Progenitor cell of endocrine pancreas (in vitro differentiated cells): ENCODE measurements at places on chromosomes 5 and 9. TPM values are rescaled to one million over a fixed set of nuclear protein-coding genes. Genes with fewer than 3 reads are reported as not detected.
A peak's percentile ranks its signal among the peaks of the same experiment; 100 is the strongest.

The FCN2 gene
- total RNA-seq: not detected in 2 replicates

The LRRC26 gene
- total RNA-seq: 0.89 and 1.00 TPM in 2 replicates

The MAP1B gene
- 58.6 and 63.8 TPM in 2 replicates for total RNA-seq

DNA sequence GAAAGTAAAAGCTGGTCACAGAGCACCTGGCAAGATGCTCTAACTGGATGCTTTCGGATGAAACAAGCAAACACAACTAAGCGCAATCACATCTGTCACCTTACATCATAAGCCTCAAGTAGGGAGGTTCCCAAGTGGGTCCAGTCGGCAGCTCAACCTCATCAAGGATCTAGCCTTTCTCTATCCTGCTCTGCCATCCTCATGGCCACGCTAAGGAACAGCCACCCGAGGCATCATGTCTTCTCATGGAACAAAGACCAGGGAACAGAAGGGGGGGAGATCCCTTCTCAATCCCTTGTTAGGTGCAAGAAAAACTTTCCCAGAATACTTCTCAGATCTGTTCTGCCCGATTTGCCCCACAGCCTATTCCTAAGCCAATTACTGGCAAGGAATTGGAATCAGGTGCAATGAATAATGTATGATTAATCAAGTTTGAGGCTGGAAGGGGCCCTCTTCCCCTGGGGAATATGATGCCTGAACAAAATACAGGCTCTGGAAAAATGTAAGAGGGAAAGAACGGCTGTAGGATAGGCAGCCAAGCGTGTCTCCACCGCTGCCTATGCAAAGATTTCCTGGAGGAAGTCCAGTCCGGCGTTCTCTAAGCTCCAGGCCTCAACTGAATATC, 1.3 kb upstream of the HABP4 start:
- no peak for DNase-seq

GRCh38 chr5:1140171-1140817, 28.4 kb upstream of the SLC12A7 start:
- DNase-seq: peak; percentile 53

DNA sequence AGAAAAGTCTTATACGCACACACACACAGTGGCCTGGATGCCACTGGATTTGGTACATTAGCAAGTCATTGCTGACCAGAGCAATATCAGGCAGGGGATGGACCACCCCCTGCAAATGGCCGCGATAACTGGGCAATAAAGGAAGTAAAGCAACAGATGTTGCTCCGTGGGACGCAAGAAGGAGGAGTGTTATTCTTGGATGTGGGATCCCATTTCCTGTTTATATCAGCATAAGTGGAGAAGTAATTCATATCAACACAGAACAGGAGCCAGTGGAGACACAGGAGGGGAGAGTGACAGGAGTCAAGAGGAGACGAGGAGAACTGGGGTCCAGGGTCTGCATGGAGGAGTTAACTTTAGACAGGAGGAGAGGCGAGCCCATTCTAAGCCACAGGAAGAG, 18.4 kb downstream of the RUFY1 start:
- no peak for DNase-seq

The PTPRD gene
- 115 and 124 TPM in 2 replicates for total RNA-seq
